Caudate nucleus (tissue), 63 donors: ENCODE measurements at places on chromosomes 3 and 15.

DNA sequence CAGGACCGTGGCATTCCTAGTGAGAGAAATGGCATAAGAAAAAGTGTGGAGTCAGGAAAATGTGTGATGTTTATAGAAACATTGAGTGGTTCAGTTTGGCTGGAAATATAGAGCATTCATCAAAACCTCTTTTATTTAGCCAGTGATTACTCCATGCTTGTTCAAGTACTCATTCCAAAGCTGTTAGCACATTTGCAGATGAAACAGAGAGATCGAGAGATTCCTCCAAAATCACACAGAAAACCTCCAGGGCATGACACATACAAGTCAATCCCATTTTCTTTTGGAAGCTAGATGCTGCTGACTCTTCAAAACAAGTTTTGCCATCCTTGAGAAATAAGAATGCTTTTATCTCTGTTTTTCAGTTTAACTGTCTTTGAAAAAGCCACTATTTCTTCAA lies 11.5 kb upstream of the MB21D2 start:
- DNase-seq, result no peak

- DNase-seq, result no peak
These were observed 157.0 kb upstream of the FRMD4B start for GRCh38 chr3:69542805-69543429.

DNA sequence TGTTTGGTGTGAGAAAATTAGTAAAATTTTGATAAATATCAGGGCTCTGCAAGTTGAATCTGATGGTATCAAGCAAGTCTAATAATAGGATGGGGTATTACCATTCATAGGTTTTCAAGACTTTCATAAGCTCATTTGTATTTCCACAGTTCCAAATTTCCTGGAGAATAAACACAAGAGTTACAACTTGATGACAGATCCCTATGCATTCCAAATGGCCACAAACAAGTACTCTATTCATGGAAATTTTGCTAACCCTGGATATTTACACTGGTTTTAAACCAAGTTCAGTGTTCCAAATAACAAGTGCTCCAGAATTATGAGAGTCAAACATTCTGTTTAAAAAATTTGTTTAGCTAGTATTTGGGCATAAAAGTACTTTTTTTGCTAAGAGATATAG lies 75.0 kb upstream of the CNTN6 start:
- DNase-seq, result no peak

DNA sequence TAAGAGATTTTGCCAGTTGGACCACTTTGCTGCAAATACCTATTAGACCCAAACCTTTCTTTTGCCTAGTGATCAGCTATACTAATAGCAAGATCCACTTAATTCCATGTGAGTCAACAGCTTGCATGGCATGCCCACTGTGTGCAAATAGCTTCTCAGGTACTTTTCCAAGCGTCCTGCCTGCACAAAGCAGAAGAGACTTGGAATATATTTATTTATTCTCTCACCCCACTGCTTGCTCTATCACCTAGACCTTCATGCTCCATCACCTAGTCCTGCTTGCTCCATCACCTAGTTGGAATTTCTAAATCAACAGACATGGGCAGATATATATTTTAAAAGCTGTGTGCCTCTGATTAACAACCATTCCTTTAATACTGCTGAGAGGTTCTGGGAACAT lies 47.6 kb downstream of the MBNL1 start:
- no peak for DNase-seq

- DNase-seq, result no peak
These were observed 60.4 kb downstream of the CRYGS start for GRCh38 chr3:186483611-186484340.

- no peak for DNase-seq
These were observed 16.6 kb downstream of the GP9 start for GRCh38 chr3:129077222-129077621.

GRCh38 chr3:153577059-153577736 lies 415.2 kb downstream of the RAP2B start:
- DNase-seq, result no peak

DNA sequence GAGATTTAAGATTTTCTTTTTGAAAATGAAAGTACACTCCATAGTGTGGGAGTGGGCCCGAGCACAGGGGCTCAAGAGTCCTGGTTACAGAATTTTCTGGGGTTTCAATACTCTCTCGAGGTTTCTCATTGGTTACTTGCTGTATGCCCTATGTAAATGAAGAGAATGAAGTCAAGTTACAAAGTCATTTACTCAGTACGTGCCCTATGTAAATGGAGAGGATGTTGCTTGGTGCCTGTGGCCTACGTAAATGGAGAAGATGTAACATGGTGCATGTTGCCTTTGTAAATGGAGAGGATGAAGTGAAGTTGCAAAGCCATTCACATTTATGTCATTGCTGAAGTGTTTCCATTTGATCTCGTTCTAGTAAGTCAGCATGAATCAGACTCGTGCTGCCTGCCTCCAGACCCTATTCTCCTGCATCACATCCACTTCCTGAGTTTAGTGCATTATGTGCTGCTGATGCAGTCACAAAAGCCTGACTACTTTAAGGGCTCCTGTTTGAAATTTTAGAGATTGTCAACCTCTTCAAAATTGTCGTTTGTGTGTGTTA lies 302.0 kb downstream of the ZBBX start:
- no peak for DNase-seq

DNA sequence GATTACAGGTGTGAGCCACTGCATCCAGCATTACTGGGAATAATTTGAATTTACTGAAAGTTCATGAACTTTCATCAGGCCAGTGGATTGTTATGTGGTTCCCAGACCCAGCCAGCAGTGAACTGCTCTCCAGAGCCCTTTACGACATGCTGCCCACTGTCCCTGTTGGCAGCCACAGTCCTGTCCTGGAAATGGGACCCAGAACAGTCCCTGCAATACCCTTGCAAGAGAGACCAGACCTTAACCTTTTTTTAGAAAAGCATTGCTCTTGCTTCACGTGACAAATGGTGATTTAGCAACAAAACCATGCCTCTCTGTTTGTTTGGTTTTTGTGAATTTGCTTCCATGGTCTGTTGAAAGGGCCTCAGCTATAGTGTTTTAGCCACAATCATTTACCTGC lies 367.3 kb upstream of the C2CD4B start:
- no peak for DNase-seq

DNA sequence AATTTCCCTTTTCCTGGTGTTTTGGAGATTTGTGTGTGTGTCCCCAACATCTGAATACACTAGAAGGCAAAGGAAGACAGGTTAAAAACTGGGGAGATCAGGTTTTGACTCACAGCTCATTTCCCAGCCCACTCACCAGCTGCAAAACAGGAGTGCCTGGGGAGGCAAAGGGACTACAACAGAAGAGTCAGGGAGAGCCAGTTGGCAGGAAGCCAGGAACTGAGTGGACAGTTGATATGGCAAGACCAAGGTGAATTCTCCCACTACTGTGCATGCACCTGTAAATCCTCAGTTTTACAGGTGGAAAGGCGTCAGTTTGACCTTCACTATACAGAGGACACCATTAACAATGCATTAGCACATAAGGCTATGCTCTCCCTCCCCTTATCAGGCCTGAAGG lies 901.5 kb upstream of the SEMA6D start:
- no peak for DNase-seq
